Adipocyte (in vitro differentiated cells): ENCODE measurements at places on chromosomes 4 and X.

- no peak for DNase-seq
Measured at GRCh38 chrX:153157450-153157849, 21.6 kb upstream of the MAGEA1 start.

DNA sequence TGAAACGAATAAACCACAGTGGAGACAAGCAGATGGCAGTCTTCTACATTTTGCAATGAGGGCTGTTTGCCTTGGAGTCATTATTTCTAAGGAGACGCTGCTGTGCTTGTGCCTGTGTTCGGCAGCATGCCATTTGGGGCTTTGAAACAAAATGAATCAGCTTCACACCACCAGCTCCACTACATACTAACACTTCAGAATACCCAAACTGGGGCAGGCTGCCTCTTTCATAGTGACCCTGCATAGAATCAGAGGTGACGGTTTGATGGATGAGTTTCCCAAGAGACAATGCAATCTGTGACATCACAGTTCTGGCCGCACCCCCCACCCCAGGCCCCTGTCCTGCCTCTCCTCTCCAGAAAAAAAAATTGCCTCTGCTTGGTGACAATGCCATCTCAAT, 57.1 kb upstream of the MID1 start:
- peak; percentile 15 for DNase-seq

DNA sequence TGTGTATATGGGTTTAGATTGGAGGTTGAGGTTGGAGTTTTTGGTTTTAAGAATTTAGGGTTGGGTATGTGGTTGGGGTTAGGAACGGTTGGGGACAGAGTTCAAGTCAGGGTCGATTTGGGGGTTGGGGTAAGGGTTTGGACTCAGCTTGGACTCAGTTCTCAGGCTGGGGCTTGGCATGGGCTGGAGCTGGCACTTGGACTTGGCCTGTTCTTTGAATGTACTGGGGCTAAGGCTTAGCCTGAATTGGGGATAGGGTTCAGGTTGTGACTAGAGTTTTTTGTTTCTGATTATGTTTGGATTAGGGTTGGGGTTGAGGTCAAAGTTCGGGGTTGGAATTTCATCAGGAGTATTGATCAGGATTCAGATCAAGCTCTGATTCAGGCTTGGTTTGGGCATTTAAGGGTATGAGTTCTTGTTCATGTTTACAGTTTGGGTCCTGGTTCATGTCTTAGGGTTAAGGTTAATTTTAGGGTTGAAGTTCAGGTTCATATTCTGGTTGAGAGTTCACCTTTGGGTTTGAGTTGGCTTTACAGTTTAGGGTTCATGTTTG, 46.2 kb upstream of the IL9R start:
- DNase-seq, result no peak

GRCh38 chr4:73692254-73692653, 48.1 kb upstream of the CXCL8 start:
- DNase-seq, result no peak

DNA sequence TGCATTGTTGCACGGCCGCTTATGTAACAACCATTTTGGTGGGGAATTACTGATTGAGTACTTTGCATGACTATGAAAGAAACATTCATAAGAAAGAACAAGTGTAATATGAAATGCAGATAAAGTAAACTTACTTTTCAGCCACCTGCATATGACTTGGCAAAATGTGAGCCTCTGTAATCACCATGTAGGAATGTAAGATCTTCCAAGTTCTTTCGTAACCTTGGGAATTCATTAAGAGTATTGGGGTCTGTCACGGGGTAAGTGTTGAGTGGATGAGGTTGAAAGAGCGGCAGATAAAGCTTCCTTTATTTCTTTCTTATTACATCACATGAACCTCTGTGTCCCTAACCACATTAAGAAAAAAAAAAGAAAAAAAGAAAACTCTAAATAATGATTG, 348.5 kb upstream of the NR3C2 start:
- DNase-seq, result no peak

- no peak for DNase-seq
Measured at GRCh38 chrX:3990569-3990968, 277.1 kb upstream of the PRKX start.

DNA sequence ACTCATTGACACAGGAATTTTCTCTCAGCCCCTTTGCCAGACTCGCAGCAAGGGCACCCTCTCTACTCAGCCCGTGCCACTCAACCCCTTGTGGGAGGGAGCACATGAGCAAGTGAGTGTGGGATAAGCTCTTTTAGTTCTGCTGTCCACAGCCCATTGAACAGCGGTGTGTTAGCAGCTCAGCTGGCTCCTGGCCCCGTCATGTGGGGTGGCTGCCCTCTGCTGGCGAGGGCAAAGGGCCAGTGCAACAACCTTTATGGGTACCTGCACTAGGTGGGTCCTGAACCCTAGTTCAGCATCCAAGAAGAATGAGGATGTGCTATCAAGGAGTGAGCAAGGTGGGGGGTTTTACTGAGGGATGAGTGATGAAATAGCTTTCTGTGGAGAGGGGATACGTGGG, 85.0 kb upstream of the ZNF81 start:
- DNase-seq, result peak; percentile 8

GRCh38 chr4:78569306-78569821, 17.8 kb downstream of the ANXA3 start:
- peak; percentile 83 for DNase-seq

DNA sequence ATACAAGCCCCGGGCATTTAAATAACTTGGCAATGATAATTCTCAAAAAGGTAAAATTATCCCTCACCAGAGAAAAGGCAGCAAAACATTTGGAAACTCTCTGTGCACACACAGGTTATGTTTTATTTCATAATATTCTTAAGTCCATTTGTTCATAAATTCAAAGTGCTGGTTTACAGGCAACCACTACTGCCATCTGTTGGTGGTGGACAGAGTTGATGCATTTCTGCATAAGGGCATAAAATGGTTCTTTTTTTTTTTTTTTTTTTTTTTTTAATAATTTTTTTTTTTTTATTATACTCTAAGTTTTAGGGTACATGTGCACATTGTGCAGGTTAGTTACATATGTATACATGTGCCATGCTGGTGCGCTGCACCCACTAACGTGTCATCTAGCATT, 31.5 kb upstream of the IL21 start:
- DNase-seq, result peak; percentile 82

GRCh38 chr4:158758703-158759102, 10.1 kb upstream of the FNIP2 start:
- no peak for DNase-seq

GRCh38 chr4:139115226-139115625, 61.8 kb downstream of the ELF2 start:
- DNase-seq, result no peak

DNA sequence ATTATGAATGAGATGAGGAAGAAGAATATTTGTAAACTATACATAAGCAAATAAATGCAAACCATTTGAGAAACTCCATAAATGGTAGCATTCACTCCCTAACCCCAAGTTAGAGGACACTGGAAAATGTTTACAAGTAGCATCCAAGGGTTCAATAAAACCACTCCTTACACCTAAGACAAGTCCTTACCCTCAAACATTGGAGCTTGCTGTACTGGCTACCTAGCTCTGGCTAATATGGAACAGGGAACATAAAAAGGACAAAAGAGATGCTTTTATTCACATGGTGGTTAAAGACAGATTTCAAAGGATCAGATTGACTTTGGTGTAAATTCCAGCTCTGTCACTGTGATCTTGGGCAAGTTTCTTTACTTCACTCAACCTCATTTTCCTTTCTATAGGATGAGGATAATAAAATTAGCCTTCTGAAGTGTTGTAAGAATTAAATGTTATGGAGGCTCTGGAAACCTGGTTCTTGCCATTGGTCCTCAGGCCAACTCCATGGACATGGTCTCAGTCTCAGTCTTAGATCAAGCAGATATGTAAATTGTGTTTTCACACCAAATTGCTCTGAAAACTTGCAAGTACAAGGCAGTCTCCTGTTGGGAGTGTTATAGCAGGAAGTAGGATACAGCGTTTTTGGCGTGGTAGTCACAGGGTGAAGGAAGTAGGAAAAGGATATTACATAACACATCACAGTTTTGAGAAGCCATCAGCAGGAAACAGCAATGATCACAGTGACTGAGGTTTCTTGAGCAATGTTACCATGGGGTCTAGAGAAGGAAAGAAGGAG, 3.3 kb downstream of the CXCL1 start:
- no peak for DNase-seq

DNA sequence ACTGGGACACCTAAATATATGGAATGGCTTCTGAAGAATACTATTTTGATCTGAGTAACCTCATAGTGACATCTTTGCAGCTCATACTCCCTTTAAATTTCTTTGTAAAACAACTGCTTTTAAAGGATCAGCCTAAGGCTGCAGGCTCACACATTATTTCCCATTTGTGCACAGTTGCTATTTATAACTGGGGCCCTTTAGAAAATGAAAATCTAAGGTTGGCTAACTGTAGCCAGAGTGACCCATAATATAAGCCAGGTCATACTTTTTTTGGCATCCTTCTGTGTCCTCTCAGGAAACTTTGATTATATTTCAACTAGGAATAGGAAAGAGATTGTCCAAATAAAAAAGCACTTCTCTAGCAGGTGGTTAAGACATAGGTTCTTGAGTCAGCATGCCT, 123.6 kb upstream of the RASGEF1B start:
- no peak for DNase-seq

DNA sequence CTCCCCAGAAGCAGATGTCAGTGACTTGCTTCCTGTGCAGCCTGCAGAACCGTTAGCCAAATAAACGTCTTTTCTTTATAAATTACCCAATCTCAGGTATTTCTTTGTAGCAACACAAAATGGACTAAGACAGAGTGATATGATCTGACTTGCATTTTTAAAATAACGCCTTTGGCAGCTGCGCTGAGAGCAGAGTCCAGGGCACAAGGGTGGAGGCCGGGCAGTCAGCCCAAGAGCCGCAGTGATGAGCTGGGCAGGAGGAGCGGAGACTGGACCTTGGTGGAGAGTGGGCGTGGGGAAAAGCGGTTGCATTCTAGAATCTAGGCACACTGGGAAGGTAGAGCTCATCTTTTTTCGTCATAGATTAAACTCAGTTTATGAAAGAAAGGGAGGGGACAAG, 56.5 kb upstream of the ACSL1 start:
- no peak for DNase-seq

GRCh38 chr4:76737180-76737579, 160.8 kb downstream of the SOWAHB start:
- no peak for DNase-seq

DNA sequence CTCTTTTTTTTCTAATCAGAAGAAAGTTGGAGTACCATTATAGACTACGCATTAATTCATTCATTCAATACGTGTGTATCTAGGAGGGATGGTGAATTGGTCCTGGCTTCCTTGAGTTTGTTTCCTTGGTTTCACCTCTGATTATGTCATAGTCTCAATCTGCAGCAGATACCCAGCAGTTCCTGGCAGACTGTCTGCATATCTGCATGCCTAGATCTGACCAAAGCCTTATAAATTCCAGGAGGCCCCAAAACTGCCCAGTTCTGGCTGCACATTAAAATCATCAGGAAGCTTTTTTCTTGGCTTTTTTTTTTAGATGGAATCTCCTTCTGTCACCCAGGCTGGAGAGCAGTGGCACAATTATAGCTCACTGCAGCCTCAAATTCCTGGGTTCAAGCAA, 27.2 kb upstream of the SLC34A2 start:
- no peak for DNase-seq

DNA sequence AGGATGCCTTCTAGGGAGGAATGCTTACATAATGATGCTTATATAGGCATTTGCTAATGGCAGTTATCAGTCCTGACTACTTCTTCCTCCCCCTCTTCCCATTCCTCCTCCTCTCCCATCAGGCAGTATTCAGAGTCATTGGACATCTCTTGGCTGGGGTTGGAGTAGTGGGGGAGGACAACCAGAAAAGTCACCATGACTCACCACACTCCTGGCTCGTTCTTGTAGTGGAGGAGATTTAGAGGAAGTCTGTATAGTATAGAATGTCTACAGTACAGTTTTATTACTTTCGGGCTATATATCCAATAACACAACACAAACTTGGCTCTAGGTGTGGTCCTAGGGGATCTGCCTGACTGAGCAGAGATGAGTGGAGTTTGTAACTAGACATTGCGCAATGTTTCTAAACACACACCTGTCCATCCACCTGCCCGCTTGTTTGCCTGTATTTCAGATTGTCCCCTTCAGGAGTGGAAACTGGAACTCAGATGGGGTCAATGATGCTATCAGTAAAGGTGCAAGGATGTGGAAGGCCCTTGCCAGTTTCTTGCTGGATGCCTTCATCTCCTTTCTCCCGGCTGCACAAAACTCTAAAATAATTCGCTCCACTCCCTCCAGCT, 27.9 kb upstream of the KIAA1210 start:
- no peak for DNase-seq

DNA sequence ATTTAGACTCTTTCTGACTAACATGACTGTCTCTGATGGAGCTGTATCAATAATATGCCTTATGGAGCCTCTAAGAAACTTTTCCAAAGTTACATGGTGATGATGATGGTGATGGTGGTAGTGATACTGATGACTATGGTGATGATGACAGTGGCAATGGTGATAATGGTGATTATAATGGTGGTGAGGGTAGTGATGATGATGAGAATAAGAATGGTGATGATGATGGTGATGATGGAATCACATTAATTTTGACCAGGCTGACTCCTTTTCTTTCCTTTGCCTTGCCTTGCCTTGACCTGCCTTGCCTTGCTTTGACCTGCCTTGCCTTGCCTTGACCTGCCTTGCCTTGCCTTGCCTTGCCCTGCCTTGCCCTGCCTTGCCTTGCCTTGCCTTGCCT, 31.7 kb upstream of the AREG start:
- DNase-seq, result no peak

GRCh38 chr4:99722725-99723124, 65.1 kb upstream of the C4orf54 start:
- DNase-seq, result no peak

- peak; percentile 82 for DNase-seq
Measured at GRCh38 chrX:34884817-34885216, 57.8 kb upstream of the FAM47B start.

- DNase-seq, result no peak
Measured at GRCh38 chrX:20205927-20206708, 60.6 kb downstream of the RPS6KA3 start.

DNA sequence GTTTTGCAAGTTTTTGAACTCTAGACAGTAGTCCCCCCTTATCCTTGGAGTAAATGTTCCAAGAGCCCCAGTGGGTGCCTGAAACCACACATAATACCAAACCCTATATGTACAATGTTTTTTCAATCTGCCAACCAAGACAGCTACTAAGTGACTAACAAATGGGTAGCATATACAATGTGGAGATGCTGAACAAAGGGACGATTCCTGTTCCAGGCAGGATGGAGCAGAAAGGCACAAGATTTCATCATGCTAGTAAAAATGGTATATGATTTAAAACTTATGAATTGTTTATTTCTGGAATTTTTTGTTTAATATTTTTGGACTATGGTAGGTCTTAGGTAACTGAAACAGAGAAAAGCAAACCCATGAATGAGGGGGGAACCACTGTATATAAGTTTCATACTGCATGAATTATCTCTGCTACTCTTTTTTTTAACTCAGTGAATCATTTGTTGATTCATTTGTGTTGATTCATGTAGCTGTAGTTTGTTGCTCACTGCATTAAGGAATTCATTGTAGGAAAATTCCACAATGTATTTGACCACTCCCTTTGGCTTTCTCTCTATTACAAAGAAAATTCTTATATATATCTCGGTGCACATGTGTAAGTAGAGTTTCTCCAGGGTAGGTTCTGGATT, 21.9 kb upstream of the ANXA3 start:
- DNase-seq, result peak; percentile 78

- DNase-seq, result no peak
Measured at GRCh38 chrX:45596188-45596808, 395.6 kb upstream of the DIPK2B start.

- peak; percentile 19 for DNase-seq
Measured at GRCh38 chrX:68831405-68832100, 2.7 kb downstream of the EFNB1 start.
